H9 (cell line): ENCODE measurements at places on chromosomes 16 and 17. TPM values are rescaled to one million over a fixed set of nuclear protein-coding genes. Genes with fewer than 3 reads are reported as not detected.

GRCh38 chr16:6573577-6573976 lies 759.1 kb upstream of the RBFOX1 start:
- no peaks in the 10 kb centered on the region for H3K36me3 ChIP-seq
- no peaks in the 10 kb centered on the region for H3K4me1 ChIP-seq
- peak; percentile 74 for DNase-seq

DNA sequence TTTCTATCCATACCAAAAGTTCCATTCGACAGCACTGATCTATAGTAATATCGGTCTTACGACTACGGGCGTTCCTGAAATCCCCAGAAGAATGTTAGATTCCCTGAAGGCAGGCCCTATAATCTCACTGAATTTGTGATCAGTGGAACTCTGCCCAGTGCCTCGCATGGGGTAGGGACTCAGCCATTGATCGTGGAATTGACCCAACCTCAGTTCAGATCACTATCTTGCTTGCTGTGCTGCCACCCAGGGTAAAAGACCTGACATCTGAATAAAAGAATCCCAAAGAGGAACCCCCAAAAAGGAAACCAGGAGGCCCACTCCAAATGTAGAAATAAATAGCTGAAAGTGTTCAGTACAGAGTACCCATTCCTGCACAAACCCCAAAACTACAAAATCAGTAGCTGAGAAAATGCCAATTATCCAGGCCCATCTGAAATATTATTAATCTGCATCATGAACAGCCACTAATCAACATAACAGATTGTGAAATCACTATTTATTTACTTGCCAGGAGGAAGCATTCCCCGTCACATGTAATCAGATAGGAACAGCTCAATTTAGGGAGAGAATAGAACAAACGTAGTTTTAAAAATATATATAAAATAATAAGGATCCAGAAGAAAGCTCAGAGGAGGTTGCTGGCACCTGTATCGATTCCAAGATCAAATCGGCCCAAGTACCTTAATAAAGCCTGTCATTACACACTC lies 221.9 kb downstream of the ZFHX3 start:
- H3K27ac ChIP-seq: no peak overlapping the region
- no peaks in the 10 kb centered on the region for H3K27me3 ChIP-seq
- no peaks in the 10 kb centered on the region for H3K4me1 ChIP-seq
- H3K36me3 ChIP-seq: no peaks in the 10 kb centered on the region

GRCh38 chr16:79607587-79607986 lies 7.0 kb upstream of the MAF start:
- H3K27me3 ChIP-seq: no peaks in the 10 kb centered on the region
- no peak overlapping the region for H3K27ac ChIP-seq
- no peaks in the 10 kb centered on the region for H3K4me1 ChIP-seq
- DNase-seq: no peak

Gene AP2B1
- 208 and 217 TPM in 2 replicates for total RNA-seq

Gene NAE1
- 131 and 144 TPM in 2 replicates for total RNA-seq

GRCh38 chr16:87178977-87179376 lies 138.2 kb downstream of the C16orf95 start:
- no peaks in the 10 kb centered on the region for H3K36me3 ChIP-seq
- no peak overlapping the region for H3K4me3 ChIP-seq
- H3K27me3 ChIP-seq: no peaks in the 10 kb centered on the region; the same call in 1 of the 2 replicates
- H3K27ac ChIP-seq: no peak overlapping the region
- DNase-seq: peak; percentile 43
- H3K4me1 ChIP-seq: no peaks in the 10 kb centered on the region

Gene NRN1L
- total RNA-seq: 2.0 and 2.7 TPM in 2 replicates

GRCh38 chr17:68505951-68506350 lies 6.3 kb upstream of the PRKAR1A start:
- DNase-seq: no peak
- no peaks in the 10 kb centered on the region for H3K27me3 ChIP-seq
- no peaks in the 10 kb centered on the region; the same call in 1 of the 2 replicates for H3K4me1 ChIP-seq
- no peak overlapping the region for H3K27ac ChIP-seq
- no peaks in the 10 kb centered on the region for H3K36me3 ChIP-seq

GRCh38 chr16:65831903-65832666 lies 534.4 kb upstream of the CDH5 start:
- H3K27me3 ChIP-seq: no peaks in the 10 kb centered on the region
- no peaks in the 10 kb centered on the region for H3K36me3 ChIP-seq
- H3K4me3 ChIP-seq: no peak overlapping the region
- H3K27ac ChIP-seq: no peak overlapping the region
- no peak for DNase-seq
- no peaks in the 10 kb centered on the region for H3K4me1 ChIP-seq

DNA sequence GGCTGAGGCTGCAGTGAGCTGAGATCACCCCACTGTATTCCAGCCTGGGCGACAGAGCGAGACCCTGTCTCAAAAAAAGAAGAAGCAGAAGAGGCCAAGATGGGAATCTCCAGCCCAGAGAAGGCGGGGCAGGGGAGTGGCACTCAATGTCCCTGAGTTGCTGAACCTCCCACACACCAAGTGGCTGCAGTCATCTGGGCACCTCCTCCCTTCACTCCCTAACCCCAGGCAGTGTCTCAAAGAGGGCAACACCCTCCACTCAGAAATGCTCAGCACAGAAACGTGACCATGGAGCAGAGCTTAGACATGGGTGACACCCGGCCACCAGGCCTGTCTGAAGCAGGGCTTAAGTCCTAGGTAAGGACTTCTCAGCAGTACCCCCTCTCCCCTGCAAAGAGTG lies 36.3 kb upstream of the BCAR1 start:
- no peaks in the 10 kb centered on the region for H3K4me1 ChIP-seq
- no peaks in the 10 kb centered on the region for H3K27me3 ChIP-seq
- no peak overlapping the region for H3K4me3 ChIP-seq
- H3K36me3 ChIP-seq: peaks cover 21% of the 10 kb centered on the region; the same call in 2 of the 3 replicates
- DNase-seq: no peak
- H3K27ac ChIP-seq: no peak overlapping the region

DNA sequence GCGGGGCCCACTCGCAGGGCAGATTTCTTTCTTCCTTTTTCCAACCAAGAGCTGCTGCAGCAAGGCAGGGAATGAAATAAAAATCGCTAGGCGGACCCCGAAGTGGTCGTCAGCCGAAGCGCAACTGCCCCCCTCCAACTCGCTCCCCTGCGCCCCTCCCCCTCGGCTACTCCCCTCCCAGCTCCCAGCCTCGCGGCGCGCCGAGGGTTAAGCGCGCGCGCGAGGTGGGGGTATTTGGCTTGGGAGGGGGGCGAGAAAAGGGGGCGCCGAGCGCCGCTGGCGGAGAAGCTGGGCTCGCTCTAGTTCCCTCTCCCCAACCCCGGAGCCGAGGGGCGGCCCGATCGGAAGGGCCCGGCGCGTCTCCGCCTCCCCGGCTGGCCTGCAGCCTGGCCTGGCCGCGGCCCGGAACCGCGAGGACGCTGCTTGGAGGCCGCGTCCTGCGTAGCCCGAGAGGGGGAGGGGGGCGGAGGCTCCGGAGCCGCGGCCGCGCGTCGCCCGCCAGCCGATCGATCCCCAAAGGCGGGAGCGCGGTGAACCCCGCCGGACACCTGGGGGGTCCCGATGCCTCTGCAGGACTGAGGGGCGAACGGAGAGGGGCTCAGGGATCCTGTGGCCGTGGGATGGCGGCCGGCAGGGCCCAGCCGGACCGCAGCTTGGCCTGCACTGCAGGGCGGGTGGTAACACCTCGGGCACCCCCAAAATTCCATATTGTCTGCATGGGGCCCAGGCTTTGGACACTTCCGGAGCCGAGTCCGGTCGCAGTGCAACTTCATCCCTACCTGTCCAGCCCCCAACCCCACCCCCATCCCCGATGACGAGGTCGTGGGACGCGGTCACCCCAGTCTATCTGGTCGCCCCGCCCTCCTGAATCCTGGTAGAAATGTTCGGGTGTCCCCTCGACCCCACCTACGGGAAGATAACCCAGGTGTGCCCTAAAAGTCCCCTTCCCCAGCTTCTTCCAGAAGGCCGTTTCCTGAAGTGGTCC lies 4.9 kb upstream of the CBX4 start:
- no peaks in the 10 kb centered on the region; the same call in 2 of the 3 replicates for H3K36me3 ChIP-seq
- no peaks in the 10 kb centered on the region for H3K4me1 ChIP-seq

DNA sequence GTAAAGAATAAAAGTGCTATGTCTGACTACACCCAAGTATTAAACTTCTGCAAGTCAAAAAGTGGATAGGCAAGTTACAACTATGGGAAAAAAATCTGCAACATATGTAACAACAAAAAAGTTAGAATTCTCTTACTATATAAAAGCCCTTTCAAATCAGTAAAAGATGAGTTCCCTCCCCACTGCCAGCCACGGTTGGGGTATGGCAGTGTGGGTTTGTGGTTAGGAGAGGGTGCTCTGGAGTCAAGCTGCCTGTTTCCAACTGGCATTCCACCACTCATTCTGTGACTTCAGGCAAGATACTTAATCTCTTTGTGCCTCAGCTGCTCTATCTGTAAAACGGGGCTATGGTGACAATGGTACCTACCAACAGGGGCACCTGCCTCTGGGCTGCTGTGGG lies 26.6 kb upstream of the MFSD6L start:
- H3K4me3 ChIP-seq: no peak overlapping the region
- no peaks in the 10 kb centered on the region for H3K36me3 ChIP-seq
- H3K4me1 ChIP-seq: no peaks in the 10 kb centered on the region
- H3K27ac ChIP-seq: no peak overlapping the region

Gene TBC1D3H
- total RNA-seq: not detected in 2 replicates

Gene NPIPA7
- 3.8 and 7.9 TPM in 2 replicates for total RNA-seq

- no peak overlapping the region for H3K4me3 ChIP-seq
- H3K4me1 ChIP-seq: no peaks in the 10 kb centered on the region
- H3K27me3 ChIP-seq: peaks cover 3% of the 10 kb centered on the region; the same call in 1 of the 2 replicates
- H3K27ac ChIP-seq: no peak overlapping the region
- peaks cover 5% of the 10 kb centered on the region; the same call in 1 of the 2 replicates for H3K36me3 ChIP-seq
- DNase-seq: no peak
These were observed 117.9 kb upstream of the AXIN2 start for GRCh38 chr17:65679165-65679845.

Gene ATXN7L3
- 125 and 134 TPM in 2 replicates for total RNA-seq
